Breast epithelium (tissue), 4 donors: ENCODE measurements at places on chromosomes 4 and X. TPM values are rescaled to one million over a fixed set of nuclear protein-coding genes. Genes with fewer than 3 reads are reported as not detected.

The UNC5C gene
- total RNA-seq = 20.9 TPM

DNA sequence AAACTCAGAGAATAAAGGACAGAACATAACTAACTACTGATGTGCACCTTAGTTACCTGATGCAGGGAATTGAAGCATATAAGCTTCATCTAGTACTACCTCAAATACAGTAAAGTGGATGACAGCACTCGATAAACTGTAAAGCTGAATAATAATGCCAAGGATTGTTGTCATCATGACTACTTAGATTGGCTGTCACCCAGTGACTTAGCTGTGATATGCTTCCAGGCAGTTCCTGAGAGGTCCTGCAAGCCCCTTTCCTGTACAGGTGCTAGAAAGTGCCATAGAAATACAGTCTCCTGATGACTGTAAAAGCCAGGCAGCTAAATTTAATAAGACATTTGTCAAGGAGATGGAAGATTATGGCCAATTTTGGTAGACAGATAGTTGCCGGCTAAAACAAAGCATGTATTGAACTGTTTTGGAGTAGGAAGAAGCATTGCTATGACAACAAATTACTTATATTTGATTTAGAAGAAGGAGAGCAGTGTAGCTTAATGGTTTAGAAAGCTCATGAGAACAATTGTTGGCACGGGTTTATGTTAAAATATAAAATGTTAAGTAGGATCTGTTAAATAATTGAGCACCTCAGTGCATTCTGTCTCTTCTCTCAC lies 29.7 kb downstream of the TMEM164 start:
- DNase-seq = no peak

DNA sequence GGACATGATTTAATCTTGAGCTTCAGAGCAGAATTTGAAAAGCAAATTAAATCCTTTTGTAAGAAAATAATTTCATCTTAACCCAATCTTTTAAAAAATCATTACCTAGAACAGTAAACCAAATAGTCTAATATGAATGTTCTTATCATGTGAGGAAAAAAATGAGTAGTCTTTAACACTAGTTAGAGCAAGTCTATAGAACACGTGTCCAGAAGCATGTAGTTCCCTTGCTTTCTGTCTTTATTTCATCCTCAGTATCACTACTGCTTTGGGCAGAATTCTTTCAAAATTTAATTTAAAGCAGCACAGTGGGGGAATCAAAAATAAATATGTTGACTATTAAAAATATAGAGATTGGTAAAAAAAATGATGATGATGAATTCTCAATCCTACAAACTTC lies 2.1 kb downstream of the RBM47 start:
- no peak for DNase-seq

The FGG gene
- not detected for total RNA-seq

DNA sequence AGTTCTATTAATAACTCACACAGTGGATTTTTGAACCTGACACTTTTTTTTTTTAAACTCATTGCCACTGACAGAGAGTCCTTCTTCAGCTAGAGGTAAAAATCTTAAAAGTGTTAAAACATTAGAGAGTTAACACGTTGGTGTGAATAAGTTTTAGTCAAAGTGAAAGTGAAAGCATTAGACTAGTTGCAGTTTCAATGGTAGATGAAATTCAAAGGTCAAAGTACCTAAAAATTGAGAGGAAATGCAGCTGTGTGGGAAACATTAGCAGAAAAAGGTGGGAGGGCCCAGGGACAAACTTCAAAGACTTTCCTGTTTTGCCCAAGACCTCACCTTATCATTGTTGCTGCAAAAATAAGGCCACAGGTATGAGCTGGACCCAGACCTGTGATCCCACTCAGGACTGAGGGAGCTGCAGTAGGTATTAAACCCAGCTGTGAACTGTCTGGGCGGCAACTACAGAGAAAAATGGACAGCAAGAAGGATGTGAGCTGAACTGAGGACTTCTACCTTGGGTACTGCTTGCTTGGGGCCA lies 17.6 kb upstream of the GABRA4 start:
- DNase-seq = no peak

GRCh38 chr4:145935253-145936141 lies 3.1 kb downstream of the ZNF827 start:
- DNase-seq = no peak

GRCh38 chrX:10102046-10102704 lies 54.6 kb upstream of the CLCN4 start:
- DNase-seq = no peak
